Airway epithelial cell (primary cell): ENCODE measurements at places on chromosomes 1 and 21. TPM values are rescaled to one million over a fixed set of nuclear protein-coding genes. Genes with fewer than 3 reads are reported as not detected.

Gene TARS2
- total RNA-seq, result 18.7 and 26.7 TPM in 2 replicates

Gene SEC16B
- total RNA-seq, result 0.42 and 2.0 TPM in 2 replicates

Gene INAVA
- 72.1 and 84.0 TPM in 2 replicates for total RNA-seq

Gene LRRC8B
- 9.1 and 14.5 TPM in 2 replicates for total RNA-seq

Gene ZSWIM5
- 0.05 and 0.07 TPM in 2 replicates for total RNA-seq
